Tongue (tissue), 3 donors: ENCODE measurements at places on chromosomes 13 and 19. TPM values are rescaled to one million over a fixed set of nuclear protein-coding genes. Genes with fewer than 3 reads are reported as not detected.

The P2RY11 gene
- total RNA-seq = 2.1 TPM

- DNase-seq = no peak
Observed at GRCh38 chr13:42654722-42655121, 80.8 kb downstream of the TNFSF11 start.

The CERS1 gene
- total RNA-seq = 7.7 TPM

The SPIB gene
- 0.10 TPM for total RNA-seq

DNA sequence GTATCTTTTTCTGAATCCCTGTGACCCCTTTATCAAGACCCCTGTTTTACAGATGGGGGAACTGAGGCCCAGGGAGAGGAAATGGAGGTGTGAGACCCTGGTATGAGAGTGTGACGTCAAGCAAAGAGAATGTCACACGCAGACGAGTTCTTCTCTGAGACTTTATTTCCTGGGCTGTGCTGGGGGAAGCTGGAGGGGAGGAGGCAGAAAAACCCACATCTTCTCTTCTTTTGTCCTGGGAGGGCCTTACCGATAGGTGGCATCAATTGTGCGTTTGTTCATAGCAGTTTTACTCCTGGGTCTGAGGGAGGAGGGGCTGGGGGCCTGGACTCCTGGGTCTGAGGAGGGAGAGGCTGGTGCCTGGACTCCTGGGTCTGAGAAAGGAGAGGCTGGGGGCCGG, 4.9 kb upstream of the KLK15 start:
- no peak for DNase-seq

DNA sequence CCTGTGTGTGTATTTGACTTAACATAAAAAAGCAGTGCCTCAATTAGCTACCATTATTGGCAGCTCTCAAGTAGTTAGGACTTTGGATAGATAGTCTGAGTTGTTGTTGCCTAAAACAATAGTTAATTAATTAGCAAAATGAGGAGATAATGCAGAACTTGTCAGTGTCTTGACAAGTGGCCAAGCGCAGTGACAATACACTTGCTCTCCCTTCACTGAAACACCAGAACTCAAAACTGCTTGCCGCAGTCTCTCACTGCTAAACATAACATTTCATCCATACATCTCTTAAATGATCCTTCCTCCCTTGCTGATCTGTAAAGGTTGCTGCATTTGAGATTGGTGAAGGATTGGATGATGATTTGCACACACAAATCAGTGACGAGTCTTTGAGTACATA, 61.7 kb downstream of the ARHGAP35 start:
- no peak for DNase-seq
